ENCODE measurements at places on chromosomes 1 and 21. TPM values are rescaled to one million over a fixed set of nuclear protein-coding genes. Genes with fewer than 3 reads are reported as not detected.
A peak's percentile ranks its signal among the peaks of the same experiment; 100 is the strongest.

DNA sequence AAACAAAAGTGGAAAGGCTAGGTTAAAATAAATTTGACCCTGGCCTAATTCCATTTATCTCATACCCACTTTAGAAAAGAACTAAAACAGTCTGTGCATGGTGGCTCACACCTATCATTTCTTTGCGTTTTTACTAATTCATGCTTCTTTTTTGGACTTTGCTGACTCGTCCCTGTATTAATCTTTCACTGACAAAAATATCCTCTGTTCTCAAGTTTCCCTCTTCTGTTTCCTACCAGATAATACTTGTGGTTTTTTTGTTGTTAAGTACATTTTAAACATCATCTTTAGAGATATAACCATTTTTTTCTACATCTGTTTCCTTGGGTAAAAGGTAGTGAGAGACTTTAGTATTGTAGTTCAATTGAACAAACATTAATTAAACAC, 11.5 kb downstream of the CNST start:
- ATAC-seq: no peak

The LDLRAD2 gene
- 2.8 TPM for total RNA-seq

- peak; percentile 56 for ATAC-seq
Observed at GRCh38 chr1:115331558-115332331, 6.3 kb downstream of the NGF start.

GRCh38 chr1:14222086-14222485, 376.4 kb upstream of the KAZN start:
- ATAC-seq: no peak

- ATAC-seq: peak; percentile 12
Observed at GRCh38 chr1:245978915-245979314, 528.2 kb downstream of the SMYD3 start.

- peak; percentile 78 for ATAC-seq
Observed at GRCh38 chr1:152111515-152111968, 3.7 kb downstream of the TCHH start.

The GFI1 gene
- 0.13 TPM for total RNA-seq

GRCh38 chr1:175564723-175565122, 178.7 kb downstream of the TNR start:
- ATAC-seq: peak; percentile 54

The ZBED6 gene
- 42.2 TPM for total RNA-seq

The NEK2 gene
- total RNA-seq: 3.8 TPM

- ATAC-seq: no peak
Observed at GRCh38 chr1:1098681-1099421, 17.0 kb downstream of the C1orf159 start.

DNA sequence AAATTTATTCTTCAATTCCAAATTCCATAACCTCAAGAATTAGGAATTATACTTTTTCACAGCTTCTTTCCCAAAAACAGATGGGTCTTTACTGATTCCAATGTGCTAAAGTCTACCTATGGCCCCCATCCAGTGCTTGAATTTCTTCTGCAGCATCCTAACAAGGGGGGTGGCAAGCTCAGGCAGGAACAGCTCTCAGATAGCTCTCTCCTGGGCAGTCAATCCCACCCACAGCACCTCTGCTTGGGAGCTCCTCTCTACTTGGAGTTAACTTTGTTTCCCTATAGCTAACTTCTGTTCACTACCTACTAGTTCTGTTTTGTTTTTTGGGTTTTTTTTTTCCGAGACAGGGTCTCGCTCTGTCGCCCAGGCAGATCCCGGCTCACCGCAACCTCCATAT, 12.1 kb downstream of the RBBP5 start:
- no peak for ATAC-seq

- ATAC-seq: no peak
Observed at GRCh38 chr1:53663529-53664300, 75.2 kb downstream of the GLIS1 start.

- ATAC-seq: peak; percentile 98
Observed at GRCh38 chr1:200260597-200261335, 149.1 kb downstream of the ZNF281 start.
